ENCODE measurements at places on chromosomes 12 and 14.

- no peak for DNase-seq
These were observed 5.7 kb upstream of the VDR start for GRCh38 chr12:47910486-47910885.

- DNase-seq, result no peak
These were observed 300 bp upstream of the TTC5 start for GRCh38 chr14:20306079-20306423.

GRCh38 chr12:26807292-26807691, 25.7 kb downstream of the ITPR2 start:
- no peak for DNase-seq

DNA sequence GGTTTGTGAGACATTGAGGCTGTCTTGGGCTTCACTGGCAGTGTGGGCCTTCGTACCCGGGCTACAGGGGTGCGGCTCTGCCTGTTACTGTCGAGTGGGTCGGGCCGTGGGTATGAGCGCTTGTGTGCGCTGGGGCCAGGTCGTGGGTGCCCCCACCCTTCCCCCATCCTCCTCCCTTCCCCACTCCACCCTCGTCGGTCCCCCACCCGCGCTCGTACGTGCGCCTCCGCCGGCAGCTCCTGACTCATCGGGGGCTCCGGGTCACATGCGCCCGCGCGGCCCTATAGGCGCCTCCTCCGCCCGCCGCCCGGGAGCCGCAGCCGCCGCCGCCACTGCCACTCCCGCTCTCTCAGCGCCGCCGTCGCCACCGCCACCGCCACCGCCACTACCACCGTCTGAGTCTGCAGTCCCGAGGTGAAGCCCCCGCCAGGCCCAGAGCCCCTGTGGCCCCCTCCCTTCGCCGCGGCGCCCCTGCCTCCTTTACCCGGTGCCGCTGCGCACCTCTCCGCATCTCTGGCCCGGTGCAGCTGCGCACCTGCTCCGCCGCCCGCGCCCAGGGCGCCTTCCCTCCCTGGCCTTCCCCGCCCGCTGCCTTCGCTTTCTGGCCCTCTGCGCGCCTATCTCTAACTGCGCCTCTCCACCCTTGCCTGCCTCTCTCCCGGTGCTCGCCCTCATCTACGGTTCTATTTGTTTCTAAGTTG, at the start of gene ENO2:
TSS of gene ENO2 (plus strand) at position 335 of the 701 bp plus-strand sequence. CDS start 1,253 bp downstream, outside the sequence.
- DNase-seq, result peak; percentile 86

- no peak for DNase-seq
These were observed 152.0 kb upstream of the CCND2 start for GRCh38 chr12:4121506-4122020.

GRCh38 chr12:58640314-58640713, 280.0 kb downstream of the LRIG3 start:
- DNase-seq, result no peak

DNA sequence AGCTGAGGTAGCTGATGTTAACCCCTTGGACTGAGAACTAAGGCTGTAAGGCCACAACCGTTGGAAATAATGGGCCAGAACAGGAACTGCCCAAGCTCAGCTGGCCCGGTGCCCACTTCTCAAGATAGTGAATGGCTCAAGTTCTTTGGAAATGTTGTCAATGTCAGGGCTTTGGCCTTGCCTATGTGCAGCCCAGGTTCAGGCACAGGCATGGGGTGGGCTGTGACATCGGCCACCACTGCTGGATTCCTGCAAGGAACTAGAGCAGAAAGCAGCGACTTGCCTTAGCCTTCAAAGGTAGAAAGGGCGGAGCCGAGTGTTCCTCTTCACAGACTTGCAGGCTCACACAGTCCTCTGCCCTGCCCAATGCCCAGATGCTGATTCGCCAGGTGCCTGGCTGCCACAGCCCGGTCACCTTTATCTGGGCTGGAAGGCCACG, 291.2 kb downstream of the ZFP36L1 start:
- no peak for DNase-seq

GRCh38 chr14:70023871-70024270, 144.7 kb downstream of the SMOC1 start:
- no peak for DNase-seq

GRCh38 chr12:10372559-10372958, 17.3 kb downstream of the KLRK1 start:
- DNase-seq, result no peak

- DNase-seq, result no peak
These were observed 772.9 kb downstream of the MED13L start for GRCh38 chr12:115504306-115505290.

DNA sequence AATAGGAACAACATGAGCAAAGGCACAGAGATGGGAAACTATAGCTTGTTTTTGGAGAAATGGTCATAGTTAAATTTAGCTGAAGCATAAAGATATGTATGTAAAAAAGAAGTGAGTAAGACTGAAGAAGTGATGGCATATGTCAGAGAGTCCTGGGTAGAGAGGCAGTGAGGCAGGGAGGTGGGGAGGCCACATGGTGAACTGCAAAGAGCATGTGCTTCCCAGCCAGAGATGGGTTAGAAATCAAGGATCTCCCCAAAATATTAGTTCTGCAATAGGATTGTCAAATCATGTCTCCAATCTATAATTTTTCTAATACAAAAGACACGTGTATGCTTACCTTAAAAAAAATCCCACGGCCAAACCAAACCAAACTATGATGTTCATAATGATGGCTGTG, 82.1 kb upstream of the STXBP6 start:
- no peak for DNase-seq

DNA sequence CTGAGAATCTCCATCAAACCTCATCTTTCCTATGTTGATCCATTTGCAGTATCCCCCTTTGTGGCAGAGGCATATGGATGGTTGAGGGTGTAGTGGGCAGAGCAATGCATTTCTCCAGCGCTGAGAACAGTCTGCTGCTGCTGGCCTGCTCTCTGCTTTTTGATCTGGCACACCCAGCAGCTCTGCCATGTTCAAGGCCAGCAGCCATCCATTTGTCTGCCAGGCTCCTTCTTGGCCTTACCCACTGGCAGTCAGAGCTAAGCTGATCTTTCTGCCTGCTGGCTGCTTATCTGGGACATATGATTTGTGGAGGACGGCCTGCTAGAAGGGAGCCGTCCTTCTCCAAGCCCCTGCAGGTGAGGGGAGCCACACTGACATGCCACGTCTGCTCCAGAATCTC, 17.0 kb downstream of the NPC2 start:
- no peak for DNase-seq

DNA sequence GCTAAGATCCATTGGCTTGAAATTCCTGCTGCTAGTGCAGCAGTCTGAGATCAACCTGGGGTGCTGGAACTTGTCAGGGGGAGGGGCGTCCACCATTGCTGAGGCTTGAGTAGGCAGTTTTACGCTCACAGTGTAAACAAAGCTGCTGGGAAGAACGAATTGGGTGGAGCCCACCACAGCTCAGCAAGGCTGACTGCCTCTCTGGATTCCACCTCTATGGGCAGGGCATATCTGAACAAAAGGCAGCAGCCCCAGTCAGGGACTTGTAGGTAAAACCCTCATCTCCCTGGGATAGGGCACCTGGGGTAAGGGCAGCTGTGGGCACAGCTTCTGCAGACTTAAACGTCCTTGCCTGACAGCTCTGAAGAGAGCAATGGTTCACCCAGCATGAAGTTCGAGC, 191.7 kb downstream of the ALG10B start:
- DNase-seq, result no peak
